ENCODE measurements at places on chromosomes 1 and 21.

DNA sequence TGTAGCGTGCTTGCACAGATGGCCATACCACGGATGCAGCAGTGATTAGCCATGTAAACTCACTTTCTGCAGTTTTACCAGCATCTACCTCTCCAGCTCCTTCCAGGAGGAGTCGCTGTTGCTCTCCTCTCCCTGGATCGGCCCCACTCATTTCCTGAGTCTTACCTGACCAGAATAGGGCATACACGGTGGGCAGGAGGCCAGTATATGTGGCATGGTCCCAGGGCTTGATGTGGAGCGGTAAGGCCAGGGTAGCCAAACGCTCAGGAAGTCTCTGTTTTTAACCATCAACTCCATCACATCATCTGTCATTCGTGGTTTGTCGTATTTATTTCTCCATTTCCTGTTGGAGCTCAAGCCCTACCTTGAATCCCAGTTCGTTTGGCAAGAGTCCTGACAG lies 163.4 kb upstream of the USP24 start:
- no peak for DNase-seq

DNA sequence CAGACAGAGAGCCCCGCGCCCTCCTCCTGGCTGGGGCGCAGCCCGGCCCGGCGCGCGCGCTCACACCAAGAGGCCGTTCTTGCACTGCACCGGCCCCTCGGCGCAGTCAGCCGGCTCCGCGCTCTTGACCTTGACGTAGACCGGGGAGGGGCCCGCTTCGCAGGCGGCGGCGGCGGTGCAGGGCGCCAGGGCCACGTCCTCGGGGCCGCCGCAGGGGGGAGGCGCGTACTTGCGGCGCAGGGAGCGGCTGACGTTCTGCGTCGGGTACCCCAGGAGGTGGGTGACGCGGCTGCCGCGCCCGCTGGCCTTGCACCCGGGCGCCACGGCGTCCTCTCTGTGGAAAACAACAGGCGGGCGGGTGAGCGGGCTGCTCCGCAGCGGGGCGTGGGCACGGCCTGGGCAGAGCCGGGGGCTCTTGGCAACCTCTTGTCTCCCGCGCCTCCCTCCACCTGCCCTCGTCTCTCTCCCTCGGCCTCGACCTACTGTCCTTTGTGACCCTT lies 7.7 kb downstream of the VSIG8 start:
- DNase-seq: peak; percentile 67

DNA sequence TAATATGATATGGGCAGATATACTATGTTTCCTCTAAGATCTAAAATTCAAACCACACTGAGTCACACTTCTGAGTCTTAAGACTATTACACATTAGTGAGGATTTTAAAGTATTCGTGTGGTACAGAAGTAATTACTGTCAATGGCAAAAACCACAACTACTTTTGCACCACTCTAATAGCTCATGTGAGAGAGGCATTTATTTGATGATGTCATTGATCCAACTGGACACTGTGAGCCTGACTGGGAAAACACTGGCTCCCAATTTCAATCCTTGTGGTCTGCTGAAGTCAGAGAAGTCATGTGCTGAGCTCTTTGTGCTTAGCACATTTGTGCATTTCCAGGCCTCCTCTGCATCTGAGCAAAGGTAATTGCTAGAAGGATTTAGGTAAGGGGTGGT lies 377.8 kb downstream of the USH2A start:
- no peak for DNase-seq

GRCh38 chr1:58395355-58395754 lies 151.2 kb downstream of the OMA1 start:
- no peak for DNase-seq

- DNase-seq: no peak
Measured at GRCh38 chr1:215612391-215612790, 45.3 kb downstream of the KCTD3 start.
